ENCODE measurements at places on chromosomes 7 and 10.

GRCh38 chr7:147412109-147412508 lies 1178.5 kb upstream of the C7orf33 start:
- DNase-seq, result no peak

DNA sequence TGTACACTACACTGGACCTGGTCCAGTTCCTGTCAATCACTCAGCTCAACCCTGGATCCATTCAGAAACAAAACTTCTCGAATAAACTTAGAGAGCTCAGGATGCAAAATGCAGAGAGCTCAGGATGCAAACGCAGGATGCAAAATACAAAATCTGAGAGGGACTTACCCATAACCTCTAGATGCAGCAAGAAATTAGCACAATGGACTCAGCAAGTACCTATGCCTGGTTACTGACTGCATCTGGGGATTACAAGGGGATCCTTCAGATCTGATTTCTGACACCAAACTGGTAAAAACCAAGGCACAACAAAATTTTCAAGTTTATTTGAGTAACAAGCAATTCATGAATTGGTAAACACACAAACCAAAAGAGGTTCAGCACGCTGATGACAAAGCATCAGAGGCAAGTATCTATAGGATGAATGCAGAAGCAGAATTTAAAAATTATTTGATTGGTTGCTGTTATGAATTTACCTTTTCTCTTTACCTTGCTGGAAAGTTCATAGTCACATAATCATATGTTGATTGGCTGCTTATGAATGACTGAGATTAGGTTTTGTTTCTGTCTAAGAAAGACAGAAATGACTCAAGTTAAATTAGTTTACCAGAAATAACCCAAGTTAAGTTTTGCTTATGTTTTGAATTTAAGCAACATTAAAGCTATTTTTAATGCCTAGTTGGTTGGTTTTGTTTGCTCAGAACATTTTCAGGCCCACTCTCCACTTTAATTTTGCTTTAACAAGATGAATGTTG lies 11.4 kb downstream of the GIMAP6 start:
- no peak for DNase-seq

DNA sequence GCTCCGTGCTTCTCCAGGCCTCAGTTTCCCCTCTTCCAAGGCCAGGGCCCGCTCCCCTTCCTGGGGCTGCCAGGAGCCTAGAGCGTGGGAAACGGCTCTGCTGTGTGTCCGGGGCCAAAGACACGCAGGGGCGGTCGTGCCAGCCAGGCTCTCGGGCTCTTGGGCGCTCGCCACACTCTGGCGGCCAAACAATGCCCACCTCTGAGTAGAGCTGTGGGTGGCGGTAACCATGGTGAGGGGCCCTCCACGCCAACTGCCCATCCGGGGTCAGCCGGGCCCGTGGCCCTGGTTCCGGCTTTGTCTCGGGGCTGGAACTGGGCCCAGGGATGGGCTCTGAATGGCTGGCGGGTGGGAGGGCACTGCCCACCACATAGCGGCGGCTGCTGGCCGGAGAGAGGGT lies 16.0 kb downstream of the GRIFIN start:
- no peak for DNase-seq

GRCh38 chr7:155193716-155194115 lies 104.0 kb upstream of the INSIG1 start:
- DNase-seq, result no peak

DNA sequence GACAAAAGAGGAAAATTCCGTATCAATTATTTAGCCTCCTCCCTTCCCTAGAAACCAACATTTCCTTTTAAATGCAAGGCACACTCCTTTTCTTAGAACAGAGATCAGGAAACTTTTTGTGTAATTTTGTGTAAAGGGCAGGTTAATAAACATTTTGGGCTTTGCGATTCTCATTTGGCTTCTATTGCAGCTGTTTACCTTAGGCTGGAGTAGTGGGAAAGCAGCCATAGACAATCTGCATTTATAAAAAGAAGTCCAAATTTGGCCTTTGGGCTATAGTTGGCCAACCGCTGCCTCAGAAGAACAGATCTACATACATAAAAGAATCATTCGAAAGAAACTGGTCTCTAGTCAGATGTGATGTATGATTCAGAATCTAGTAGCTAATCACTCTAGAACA lies 35.3 kb downstream of the NAMPT start:
- DNase-seq, result no peak

- peak; percentile 3 for DNase-seq
Observed at GRCh38 chr10:100969187-100970075, at the start of gene SEMA4G. SEMA4G (plus strand) TSS chr10:100969504; CDS start chr10:100972913, 3,409 bp downstream.

GRCh38 chr10:109178591-109178990 lies 744.7 kb downstream of the XPNPEP1 start:
- DNase-seq, result no peak
